ENCODE measurements at places on chromosomes 6 and 20. TPM values are rescaled to one million over a fixed set of nuclear protein-coding genes. Genes with fewer than 3 reads are reported as not detected.

GRCh38 chr6:10763006-10763405 is 15.4 kb downstream of the TMEM14B start:
- H3K36me3 ChIP-seq: no peaks in the 10 kb centered on the region
- no peak overlapping the region for H3K27ac ChIP-seq
- H3K27me3 ChIP-seq: no peaks in the 10 kb centered on the region
- DNase-seq: no peak
- no peak overlapping the region for H3K4me3 ChIP-seq

The ZBTB22 gene
- 16.1 TPM for polyA plus RNA-seq

The RFX6 gene
- 1.8 TPM for polyA plus RNA-seq

- no peaks in the 10 kb centered on the region for H3K4me1 ChIP-seq
- no peaks in the 10 kb centered on the region for H3K27me3 ChIP-seq
- no peak overlapping the region for H3K4me3 ChIP-seq
- no peaks in the 10 kb centered on the region for H3K36me3 ChIP-seq
- no peak for DNase-seq
These were observed 3.9 kb upstream of the SRSF3 start for GRCh38 chr6:36590237-36590636.

DNA sequence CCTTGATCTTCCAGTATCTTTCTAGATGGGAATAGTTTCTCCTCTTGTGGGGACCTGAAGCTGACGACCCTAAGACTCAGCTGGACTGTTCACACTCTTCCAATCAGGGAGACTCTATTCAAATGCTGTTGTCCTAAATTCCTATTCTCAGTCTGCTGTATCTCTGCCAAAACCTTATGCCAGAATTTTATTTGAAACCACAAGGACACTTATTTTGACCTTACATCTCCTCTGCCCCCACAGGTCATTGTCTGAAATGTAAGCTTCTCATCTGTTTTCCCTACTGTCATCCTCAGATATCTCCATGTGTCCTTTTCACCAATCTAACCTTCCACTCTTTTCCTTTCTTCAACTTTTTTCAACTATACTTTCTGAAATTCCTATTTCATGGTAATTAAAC is 289.5 kb upstream of the SGK1 start:
- H3K4me3 ChIP-seq: no peak overlapping the region
- no peaks in the 10 kb centered on the region for H3K27me3 ChIP-seq
- H3K27ac ChIP-seq: no peak overlapping the region

The SLC17A1 gene
- polyA plus RNA-seq: 0.04 TPM

GRCh38 chr20:61331543-61331942 is 79.5 kb downstream of the CDH4 start:
- H3K27me3 ChIP-seq: no peaks in the 10 kb centered on the region
- DNase-seq: no peak

The LINC00237 gene
- not detected for polyA plus RNA-seq

DNA sequence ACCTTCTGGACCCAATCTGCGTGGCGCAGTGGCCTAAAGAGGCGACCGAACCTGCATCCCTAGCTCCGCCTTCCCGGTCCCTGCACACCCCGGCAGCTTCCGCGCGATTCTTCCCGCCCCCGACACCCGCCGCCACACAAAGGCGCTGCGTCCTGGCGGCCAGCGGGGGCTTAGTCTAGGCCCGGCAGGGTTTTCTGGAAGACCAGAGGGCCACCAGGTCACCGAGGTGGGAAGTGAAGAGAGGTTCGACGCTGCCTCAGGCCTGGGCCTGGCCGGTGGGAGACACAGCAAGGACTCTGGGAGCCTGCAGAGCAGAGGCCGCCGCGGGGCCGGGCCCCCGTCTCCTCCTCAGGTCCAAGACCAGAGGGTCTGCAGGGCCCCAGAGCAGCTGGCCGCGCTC is 154.9 kb downstream of the OR2B2 start:
- DNase-seq: no peak
- H3K4me1 ChIP-seq: peaks cover 9% of the 10 kb centered on the region
- H3K4me3 ChIP-seq: peak overlapping the region; percentile 33
- H3K36me3 ChIP-seq: no peaks in the 10 kb centered on the region
- H3K27me3 ChIP-seq: peaks cover 42% of the 10 kb centered on the region
- H3K27ac ChIP-seq: no peak overlapping the region

The TRIM40 gene
- polyA plus RNA-seq: 23.8 TPM

DNA sequence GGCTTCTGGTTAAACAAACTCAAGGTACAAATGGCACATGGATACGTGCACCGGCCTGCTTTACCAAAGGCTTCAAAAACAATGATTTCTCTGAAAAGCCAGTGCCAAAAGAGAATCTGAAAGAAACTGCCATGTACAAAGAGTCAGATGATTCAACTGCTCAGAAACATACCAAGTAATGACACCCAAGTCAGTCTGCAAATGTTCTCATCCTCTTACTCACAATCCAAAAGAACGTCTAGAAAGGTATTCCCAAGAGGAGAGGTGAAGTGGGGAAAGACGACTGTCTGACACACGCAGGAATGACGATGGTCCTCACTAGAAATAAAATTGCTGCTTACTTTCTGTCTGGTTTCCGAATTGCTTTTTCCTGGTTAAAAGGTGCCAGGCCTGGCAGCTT is 52.9 kb downstream of the NFATC2 start:
- H3K4me1 ChIP-seq: peaks cover 17% of the 10 kb centered on the region
- no peaks in the 10 kb centered on the region for H3K27me3 ChIP-seq
- no peak for DNase-seq
- H3K4me3 ChIP-seq: no peak overlapping the region
- H3K27ac ChIP-seq: no peak overlapping the region

DNA sequence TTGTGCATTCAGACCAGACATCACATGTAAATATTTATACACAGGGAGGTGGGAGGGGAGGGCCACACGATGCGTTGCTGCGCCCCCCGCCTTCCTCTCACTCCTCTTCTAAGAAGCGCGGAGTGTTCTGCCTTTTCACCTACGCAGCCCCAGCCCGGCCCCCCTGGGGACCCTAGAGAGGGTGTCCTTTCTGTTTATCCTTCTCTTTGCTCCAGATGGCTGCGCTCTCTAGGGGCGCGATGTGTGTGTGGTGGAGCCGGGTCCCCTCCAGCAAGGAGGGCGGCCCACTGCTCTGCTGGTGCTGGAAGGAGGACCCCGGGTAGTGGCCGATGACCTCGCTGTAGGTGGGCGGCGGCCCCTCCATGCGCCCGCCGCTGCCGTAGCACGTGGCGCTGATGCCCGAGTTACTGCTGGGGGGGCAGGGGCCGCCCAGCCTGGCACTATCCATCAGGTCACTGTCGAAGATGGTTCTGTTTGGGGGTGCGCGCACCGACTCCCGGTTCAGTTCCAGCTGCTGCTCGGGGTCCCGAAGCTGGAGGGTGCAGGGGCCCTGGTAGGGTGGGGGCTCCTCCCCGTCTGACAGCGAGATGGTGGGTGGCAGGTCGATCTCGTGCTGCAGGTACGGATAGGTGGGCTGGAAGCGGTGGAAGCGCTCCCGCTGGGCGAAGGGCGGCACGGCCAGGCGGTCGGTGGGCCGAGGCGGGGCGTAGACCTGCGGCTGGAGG is 31.8 kb upstream of the ZBP1 start:
- DNase-seq: no peak
- H3K27ac ChIP-seq: no peak overlapping the region
- peaks cover 4% of the 10 kb centered on the region for H3K4me1 ChIP-seq
- H3K27me3 ChIP-seq: no peaks in the 10 kb centered on the region
- peaks cover 12% of the 10 kb centered on the region for H3K36me3 ChIP-seq
- H3K4me3 ChIP-seq: no peak overlapping the region

- H3K36me3 ChIP-seq: no peaks in the 10 kb centered on the region
- H3K4me1 ChIP-seq: no peaks in the 10 kb centered on the region
- H3K27me3 ChIP-seq: no peaks in the 10 kb centered on the region
- no peak overlapping the region for H3K4me3 ChIP-seq
- DNase-seq: no peak
These were observed 22.2 kb upstream of the VAPB start for GRCh38 chr20:58366866-58367265.

DNA sequence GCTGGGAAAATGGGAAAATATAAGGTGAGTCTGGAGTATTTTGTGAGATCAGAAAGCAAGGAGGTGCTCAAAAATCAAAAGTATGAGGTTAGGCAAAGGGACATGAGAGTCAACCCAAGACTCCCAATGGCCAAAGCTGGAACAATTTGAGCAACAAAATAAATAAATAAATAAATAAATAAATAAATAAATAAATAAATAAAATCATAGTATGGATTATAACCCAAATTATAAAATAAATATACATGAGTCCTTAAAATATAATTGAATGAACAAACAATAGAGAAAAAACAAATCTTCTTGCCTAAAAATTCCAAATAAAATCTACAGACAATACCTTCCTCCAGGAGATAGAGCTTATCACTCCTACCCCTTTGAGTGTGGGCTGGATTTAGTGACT is 69.5 kb downstream of the UBE3D start:
- no peaks in the 10 kb centered on the region for H3K4me1 ChIP-seq
- no peak for DNase-seq
- no peaks in the 10 kb centered on the region for H3K36me3 ChIP-seq
- no peak overlapping the region for H3K4me3 ChIP-seq

The EPPIN gene
- polyA plus RNA-seq: not detected

The OTOR gene
- polyA plus RNA-seq: not detected

DNA sequence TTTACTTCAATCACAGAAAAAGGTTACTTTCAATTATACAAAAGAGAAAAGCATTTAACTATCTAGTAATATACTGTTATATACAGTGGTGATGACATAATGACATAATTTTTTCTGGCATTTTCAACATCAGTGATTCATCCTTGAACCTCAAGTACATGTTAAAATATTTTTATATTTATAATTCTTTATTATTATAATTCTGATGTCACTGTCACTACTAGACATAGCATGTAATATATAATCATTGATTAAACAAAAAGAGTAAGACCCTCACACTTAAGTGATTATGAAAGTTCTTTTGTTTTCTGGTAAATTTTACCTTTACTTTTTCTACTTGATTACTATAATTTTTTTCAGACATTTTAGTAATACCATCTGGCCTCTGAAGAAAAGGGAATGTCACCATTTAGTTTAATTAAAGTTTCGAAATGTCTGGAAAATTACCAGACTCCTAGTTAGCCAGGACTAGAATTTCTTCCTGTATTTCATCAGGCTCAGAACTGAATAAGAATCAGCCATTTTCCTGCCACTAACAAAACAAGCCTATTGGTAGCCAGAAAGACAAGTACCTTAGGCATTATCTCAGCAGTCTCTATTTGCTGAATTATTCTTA is 71.5 kb downstream of the FILIP1 start:
- no peak for DNase-seq
- H3K4me3 ChIP-seq: no peak overlapping the region
- H3K27ac ChIP-seq: peak overlapping the region; percentile 46
- H3K36me3 ChIP-seq: no peaks in the 10 kb centered on the region

GRCh38 chr6:90803956-90804355 is 217.1 kb upstream of the MAP3K7 start:
- no peaks in the 10 kb centered on the region for H3K4me1 ChIP-seq
- no peaks in the 10 kb centered on the region for H3K36me3 ChIP-seq
- H3K4me3 ChIP-seq: no peak overlapping the region
- H3K27ac ChIP-seq: no peak overlapping the region
- H3K27me3 ChIP-seq: no peaks in the 10 kb centered on the region

DNA sequence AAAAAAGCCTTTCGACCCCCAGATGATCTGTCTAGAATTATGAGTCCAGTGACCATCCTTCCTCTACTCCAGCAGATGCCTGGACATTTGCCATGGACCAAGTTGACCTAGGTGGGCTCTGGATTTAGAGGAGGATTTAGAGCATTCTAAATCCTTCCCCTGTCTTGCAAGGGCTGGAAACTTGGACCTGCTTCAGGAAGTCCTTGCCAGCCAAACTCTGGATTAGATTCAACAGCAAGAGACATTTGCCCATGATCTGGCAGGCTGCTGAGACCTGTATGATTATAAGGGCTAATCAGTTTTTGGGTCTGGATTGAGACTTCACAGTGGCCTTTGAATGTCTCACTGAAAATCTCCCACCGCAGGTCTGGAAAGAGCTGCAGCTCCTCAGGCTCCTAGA is 13.1 kb upstream of the HDGFL1 start:
- no peak overlapping the region for H3K4me3 ChIP-seq
- no peaks in the 10 kb centered on the region for H3K36me3 ChIP-seq
- no peak overlapping the region for H3K27ac ChIP-seq
- no peaks in the 10 kb centered on the region for H3K4me1 ChIP-seq

DNA sequence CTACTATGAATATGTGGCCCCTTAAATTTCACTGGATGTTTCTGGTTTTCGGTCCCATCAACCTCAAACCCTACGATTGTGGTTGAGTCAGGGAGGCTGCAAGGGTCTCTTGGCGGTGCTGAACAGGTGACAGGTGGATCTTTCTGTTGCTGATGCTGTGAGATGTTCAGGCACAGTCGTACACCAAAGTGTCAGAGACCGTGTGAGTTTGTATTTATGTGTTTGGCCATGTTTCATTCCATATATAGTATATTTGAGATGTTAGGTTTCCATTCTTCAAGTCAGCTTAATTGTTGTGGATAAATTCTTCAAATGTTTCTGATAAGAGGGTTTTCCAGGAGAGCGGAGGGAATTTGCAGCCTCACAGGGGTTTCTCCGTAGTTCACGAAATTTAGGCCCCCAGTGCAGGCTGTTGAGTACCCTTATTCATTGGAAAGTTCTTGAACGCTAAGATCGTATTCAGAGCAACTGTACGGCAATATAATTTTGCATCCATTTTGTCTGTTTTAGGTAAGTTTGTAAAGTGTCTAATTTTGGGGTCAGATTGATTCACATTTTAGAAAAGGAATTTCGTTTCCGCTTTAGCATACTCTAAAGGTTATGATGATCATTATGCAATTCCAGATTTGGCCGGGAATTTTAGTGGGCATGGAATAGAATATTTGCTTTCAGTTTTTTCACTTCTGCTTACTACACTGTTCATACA is 1.2 kb downstream of the TAB2 start:
- peak overlapping the region; percentile 99 for H3K27ac ChIP-seq
- peak overlapping the region; percentile 99 for H3K4me3 ChIP-seq
- no peaks in the 10 kb centered on the region for H3K27me3 ChIP-seq
- no peaks in the 10 kb centered on the region for H3K36me3 ChIP-seq
- DNase-seq: no peak

DNA sequence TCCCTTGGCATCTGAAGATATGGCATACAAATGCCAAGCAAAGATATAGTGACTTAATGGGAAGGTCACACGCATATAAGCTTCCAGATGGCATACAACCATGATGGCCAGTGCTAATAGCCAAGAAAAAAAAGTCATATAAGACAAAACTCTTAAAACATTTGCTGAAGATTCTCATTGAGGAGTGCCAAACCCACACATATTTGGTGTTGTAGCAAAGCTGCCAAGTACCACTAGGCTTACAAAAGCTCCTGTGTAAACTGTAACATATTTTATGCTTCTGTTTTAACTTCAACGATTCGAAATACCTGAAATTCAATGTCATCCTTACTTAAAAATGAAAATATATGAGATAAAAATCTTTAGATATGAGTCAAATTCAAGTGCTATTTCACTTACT is 123.0 kb downstream of the HMGCLL1 start:
- no peaks in the 10 kb centered on the region for H3K27me3 ChIP-seq
- no peak for DNase-seq
